Midbrain (tissue), 1 donor: ENCODE measurements at places on chromosomes 4 and X.

DNA sequence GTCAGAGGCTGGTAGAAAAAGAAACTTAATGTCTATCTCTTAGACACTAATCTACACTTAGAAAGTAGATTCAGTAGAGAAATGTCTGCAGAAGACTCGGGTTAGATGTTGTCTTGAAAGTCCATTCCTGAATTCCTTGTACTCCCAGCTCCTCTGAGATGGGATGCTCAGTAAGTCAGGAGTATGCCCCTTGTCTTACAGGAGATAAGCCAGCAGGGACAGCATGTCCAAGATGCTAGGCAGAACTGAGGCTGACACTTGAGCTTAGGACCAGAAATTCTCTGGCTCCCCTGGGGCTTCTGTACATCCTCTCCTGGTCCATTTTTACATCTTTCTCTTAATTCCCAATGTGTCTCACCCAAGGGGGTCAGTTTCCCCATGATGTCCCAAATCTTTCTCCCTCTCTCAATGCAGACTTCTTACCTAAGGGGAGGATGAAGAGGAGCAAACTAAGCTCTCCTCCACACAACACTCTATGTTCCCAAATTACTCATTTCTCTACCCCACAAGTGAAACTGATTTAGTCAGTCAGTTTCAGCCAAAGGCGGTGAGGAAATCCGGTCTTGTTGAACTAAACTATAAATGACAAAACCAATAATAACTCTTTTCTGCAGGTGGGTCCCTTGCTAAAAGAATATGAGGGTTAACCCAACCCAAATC, 558.2 kb upstream of the DIPK2B start:
- DNase-seq: no peak

GRCh38 chrX:3299636-3300035, 46.8 kb downstream of the MXRA5 start:
- DNase-seq: no peak

DNA sequence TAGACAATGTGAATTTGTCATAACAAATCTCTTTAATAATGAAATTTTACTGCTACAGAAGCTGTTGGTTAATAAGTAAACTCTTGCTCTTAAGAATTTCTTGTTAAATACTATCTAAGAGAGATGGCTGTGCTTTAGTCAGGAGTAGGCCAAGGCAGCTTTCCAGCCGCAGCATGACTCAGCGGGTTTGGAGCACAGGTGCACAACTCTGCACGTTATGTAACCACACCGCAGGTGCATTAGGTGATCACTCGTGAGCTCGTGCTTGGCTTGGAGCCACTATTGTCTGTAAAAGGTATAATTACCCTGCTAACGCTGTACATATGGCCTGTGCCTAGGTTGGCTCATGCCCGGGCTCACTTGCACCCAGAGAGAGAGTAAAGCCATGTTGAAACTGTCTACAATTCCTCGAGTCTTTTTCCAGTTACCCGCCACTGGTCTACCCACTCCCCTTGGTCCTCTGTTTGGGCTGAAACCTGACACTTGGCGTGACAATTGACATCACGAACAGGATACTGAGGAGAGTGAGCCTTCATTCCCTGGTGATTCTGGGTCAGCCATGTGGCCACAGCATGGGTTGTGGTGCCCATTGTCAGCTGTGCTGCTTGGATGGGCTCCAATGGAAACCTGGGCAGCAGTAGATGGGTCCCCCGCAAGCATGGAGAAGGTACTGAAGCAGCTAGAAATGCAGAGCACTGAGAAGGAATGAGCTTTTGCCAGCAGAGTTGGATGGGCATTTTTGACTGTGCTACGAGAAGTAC, 18.4 kb upstream of the ANAPC4 start:
- DNase-seq: no peak

DNA sequence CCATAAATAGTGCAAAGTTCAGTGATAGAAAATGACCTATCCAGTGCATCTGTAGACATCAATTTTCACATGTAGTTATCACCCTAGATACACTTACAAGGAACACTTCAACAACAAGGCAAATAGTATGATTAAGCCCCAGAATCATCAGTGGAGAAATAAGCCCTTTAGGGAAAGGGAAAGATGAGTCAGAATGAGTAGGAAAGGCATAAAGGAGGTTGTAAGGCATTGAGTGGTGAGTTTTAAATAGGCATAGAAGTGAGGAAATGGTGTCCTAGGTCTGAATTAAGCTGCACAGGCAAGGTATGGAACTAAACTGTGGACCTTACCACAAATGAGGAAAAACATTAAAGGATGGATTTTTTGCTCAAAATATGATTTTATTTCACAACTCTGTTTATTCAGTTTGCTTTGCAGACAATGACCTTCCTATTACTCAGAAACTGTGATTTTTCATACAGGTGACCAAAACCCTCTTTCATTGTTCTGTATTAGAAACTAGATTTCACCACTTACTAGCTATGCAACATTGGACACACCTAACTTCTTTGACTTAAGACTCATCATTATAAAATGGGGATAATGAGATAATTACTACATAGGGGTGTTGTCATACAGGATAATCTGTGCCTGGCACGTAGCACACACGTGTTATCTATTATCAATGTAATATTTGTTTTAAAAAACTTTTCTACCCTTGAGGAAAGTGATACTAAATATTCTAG, 57.0 kb upstream of the MAP9 start:
- DNase-seq: no peak

GRCh38 chr4:10094841-10095240, 21.8 kb downstream of the WDR1 start:
- no peak for DNase-seq

DNA sequence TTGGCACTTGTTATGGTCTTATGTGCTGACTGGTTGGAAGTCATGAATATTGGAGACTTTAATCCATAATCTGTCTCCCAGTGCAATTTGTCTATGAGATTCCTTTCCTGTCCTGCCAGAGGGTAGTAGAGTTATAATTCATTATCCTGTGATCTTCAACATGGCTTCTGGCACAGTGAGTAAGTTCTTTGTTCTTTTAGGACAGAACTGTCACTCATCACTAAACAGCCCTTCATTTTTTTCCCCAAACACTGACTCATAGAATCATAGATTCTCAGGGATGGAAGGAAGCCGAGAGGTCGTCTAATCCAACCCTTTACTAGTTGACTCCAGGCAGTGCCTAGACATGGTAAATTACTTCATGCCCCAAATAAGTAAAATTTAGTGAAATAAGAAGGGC, 78.4 kb downstream of the LUZP4 start:
- DNase-seq: no peak

DNA sequence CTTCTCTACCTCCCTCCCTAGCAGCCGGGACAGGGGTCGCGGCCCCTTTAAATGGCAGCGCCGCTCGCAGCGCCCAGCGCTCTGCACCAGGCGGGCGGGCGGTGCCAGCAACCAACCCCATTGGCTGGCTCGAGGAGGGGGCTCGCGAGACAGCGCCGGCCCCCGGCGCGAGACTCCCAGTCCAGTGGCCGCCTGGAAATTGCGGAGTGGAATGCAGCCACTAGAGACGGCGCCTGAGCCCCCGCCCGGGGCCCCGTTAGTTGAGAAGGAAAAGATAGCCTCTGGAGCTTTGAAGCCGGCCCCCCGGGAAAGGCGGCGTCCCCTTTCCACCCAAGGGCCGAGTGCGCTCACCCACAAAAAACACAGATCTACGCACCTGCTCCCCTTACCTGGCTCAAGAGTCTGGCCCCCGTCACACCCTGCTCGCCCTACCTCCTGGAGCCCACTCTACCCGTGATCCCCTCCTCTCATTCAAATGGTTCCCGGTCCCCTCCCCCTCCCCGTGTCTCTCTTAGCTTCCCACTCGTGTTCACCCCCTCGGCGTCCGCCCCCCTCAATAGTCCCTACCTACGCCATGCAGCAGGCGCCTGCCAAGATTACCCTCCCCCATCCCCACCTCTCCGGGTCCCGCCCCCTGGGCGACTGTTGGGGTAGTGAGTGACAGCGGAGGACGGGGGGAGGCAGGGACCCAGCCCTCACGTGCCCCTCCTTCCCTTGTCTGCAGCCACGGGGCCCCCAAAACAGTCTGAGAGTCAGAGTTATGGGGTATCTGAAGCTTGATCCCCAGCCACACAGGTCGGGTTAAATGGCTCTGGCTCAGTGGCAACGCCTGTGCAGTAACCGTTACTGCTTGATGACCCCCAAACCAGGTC, at the start of gene ZMYM3:
ZMYM3 (minus strand) TSS at position 49 of the 872 bp plus-strand sequence. CDS start 885 bp downstream, outside the sequence.
- DNase-seq: peak; percentile 85

- no peak for DNase-seq
These were observed 8.4 kb downstream of the TEC start for GRCh38 chr4:48261281-48261680.

GRCh38 chr4:97330917-97331316, 812.4 kb downstream of the STPG2 start:
- no peak for DNase-seq

DNA sequence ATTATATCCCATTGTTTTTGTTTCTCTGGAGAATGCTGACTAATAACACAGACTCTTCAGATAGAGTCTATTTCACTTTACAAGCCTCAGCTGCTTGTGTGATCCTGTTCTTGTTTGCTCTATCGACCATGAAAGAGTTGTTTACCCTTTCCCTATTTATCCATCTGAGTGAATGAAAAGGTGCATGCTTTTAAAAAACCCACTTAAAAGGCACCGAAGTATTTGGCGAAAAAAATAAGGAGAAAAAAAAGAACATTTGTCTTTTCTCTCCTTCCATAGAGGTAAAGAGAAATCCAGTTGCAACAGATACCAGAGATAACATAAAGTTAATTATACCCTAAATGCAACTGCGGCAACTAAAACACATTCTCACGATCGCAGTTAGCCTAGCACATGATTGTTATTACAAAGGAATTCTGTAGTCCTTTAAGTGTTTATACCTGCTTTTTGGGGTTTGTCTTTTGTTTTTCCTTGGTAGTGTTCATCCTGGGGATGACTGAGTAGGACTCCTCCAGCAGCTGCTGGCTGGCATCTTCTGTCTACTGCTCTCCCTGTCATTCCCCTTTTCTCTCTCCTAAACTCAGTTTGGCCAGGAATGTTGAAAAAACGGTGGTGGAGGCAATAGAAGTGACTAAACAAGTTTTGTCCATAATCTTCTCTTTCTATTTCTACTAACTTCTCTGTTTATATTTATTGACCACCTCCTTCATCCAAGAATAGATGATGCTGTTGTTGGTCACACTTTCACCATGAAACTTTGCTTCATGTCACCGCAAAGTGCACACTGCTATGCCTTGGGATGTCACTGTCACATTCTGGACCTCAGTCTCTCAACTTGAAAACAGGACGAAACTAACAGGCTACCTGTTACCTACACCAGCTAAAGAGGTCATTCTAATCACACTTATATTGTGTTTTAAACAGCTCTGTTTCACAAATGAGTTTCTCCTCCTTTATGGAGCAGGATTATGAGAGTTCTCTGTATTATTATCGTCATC, 41.9 kb upstream of the FRAS1 start:
- no peak for DNase-seq

GRCh38 chr4:154506253-154506652, 14.7 kb upstream of the DCHS2 start:
- peak; percentile 67 for DNase-seq

DNA sequence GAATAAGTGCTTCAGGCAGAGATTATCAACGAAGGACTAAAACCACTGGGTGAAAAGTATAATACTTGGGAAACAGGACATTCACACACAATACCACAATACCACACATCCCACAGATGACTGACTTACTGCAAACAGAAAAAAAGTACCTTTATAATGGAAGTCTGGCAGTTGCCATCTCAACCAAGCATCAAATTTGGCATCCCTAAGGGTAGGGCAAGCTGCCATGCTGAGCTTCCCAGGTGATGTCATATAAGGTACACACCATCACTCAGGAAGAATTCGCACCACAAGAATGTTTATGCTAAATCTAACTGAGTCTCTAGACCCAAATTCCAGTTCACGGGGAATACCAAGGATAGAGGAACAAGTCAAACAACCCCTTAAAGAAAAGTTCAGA, 9.1 kb downstream of the QDPR start:
- no peak for DNase-seq

DNA sequence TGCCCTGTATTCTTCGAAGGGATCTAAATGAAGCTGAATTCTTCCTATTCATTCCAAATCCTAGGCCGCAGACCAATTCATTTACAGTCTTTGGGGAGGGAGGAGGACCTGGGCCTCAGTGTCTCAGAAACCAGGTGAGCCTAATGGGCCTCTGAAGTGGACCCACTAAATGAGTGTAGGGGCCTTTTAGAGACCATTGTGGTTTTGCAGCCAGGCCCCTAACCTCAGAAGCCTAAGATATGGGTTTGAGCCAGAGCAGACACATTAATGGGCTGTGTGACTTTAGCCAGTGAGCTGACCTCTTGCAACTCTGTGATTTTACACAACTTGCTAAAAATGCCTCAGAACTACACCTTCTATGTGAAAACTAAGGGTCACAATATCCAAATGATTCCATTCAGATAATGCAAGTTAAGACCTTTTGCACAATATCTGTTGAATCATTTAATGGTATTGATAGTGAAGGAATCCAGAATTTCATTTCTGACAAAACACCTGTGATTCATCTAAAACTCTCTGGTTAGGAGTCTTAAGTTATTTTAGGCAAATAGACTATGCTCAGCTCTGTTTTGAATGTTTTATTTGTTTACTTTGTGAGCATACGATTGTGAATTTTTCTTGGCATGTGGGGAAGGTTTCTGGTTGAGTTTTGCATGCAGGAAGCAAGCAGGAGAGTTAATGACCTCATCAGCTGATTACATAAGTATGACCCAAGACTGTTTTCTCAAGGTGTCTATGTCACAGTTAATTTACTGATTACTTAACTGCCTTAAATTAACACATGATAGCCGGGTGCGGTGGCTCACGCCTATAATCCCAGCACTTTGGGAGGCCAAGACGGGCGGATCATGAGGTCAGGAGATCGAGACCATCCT, 75.0 kb downstream of the EVC start:
- DNase-seq: no peak

DNA sequence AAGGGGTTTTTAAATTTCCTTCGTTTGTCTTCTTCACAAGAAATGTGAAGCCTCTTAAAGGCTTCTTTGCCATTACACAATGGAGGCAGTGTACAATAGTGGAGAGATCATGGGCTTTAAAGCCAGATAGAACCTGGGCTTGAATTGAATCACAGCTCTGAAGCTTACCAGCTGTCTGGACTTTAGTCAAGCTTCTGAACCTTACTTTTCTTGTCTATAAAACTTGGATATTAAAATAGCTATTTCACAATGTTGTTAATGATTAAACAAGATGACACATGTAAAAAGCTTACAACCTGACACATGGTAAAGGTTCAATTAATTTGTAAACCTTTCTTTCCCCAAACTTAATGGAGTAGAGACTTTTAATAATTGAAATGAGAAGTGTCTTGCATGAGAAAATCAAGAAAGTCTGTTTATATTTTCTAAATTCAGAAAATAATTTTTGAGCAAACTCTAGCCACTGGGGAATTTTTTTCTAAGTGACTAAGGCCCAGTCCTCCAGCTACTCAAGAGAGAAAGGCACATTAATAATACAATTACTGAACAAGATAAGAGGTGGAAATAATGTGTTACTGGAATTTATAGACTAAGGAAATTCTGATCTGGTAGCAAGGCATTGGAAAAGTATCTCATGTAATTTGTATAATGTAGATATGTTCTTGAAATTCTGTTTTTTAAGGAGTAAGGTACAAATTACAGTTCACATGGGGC, 21.7 kb upstream of the TBC1D8B start:
- DNase-seq: no peak

GRCh38 chr4:186216465-186217024, 10.8 kb upstream of the KLKB1 start:
- DNase-seq: no peak

- no peak for DNase-seq
These were observed 7.5 kb upstream of the SLC39A8 start for GRCh38 chr4:102352781-102353180.

GRCh38 chr4:110977554-110977953, 354.7 kb upstream of the PITX2 start:
- DNase-seq: no peak

GRCh38 chr4:119313237-119313636, 8.7 kb downstream of the FABP2 start:
- DNase-seq: no peak

- DNase-seq: no peak
These were observed 242.2 kb downstream of the PDGFC start for GRCh38 chr4:156729416-156729815.
